Activated CD4-positive, alpha-beta T cell treated with anti-CD3 and anti-CD28 coated beads, Interleukin-2, amount 50 U/mL, for 1 hour (primary cell): ENCODE measurements at places on chromosomes 2 and 18.

- DNase-seq, result no peak
Observed at GRCh38 chr2:3940661-3941060, 237.3 kb downstream of the DCDC2C start.

DNA sequence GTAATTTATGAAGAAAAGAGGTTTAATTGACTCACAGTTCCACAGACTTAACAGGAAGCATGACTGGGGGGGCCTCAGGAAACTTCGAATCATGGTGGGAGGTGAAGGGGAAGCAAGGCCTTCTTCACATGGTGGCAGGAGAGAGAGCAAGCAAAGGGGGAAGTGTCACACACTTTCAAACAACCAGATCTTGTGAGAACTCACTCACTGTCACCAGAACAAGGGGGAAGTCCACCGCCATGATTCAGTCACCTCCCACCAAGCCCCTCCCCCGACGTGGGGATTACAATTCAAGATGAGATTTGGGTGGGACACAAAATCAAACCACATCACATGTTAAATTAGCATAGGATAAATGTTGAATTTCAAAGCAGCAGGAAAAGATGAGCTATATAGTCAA lies 56.2 kb downstream of the STRADB start:
- no peak for DNase-seq

GRCh38 chr2:238786379-238786778 lies 61.5 kb upstream of the TWIST2 start:
- DNase-seq, result no peak

- no peak for DNase-seq
Observed at GRCh38 chr2:119179991-119180390, 21.4 kb upstream of the C1QL2 start.

DNA sequence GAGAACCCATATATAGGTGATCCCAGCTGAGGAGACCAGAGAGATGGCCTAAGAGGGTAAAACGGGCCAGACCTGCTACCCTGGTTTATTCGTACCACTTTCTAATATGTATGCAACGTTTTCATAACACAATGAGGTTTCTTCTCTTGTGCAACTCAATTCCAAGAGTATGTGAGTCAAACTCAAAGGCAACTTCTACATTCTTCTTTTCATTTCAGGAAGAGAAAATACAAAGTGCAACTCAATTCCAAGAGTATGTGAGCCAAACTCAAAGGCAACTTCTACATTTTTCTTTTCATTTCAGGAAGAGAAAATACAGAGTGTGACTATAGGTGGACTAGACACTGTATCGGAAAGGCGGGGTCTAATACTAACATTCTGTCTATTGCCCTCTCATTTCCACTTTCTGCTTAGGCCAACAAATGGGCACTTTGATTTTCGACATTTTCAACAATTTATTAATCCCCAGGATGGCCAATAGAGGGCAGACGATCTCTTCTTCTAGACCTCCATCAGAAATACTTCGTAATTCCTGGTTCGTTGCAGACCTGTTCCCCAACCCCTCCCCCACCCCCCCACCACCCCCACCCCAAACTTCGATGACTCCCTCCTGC lies 3.7 kb upstream of the CRIM1 start:
- no peak for DNase-seq
